H54 (cell line): ENCODE measurements at places on chromosomes 1 and 21.

DNA sequence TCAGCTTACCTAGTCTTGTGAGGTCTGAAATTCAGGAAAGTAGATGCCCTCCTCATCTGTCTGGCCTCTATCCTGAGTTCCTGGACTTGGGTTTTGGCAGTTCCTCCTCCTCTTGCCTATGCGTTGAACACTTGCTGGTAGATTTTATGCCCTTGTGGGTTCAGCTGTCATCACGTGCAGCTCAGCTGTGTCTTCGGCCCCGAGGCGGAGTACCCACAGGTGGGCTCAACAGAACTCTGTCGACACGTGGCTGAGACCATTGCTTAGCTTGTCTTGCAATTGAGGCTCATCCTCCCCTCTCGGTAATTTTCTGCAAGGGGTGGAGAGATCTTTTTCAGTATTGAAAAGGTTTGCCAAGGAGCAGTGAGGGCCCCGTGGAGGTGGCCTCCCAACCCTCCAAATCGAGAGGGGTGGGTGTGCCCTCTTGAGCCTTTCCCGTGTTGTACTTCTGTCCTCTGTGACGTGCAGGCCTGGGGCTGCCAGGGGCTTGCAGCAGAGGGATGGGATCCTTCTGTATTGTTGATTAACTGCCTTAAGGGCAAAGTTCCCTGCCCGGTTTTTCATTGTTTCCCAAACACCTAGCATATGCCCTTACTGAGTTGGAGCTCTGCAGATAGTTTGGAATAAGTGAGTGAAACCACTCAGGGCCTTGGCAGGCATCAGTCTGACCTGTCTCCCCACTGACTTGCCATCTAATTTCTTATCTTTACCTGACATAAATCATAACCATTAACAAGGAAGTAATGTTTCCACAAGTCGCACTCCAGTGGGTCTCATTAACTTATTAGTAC lies 2.9 kb downstream of the CENPS start:
- DNase-seq, result no peak

DNA sequence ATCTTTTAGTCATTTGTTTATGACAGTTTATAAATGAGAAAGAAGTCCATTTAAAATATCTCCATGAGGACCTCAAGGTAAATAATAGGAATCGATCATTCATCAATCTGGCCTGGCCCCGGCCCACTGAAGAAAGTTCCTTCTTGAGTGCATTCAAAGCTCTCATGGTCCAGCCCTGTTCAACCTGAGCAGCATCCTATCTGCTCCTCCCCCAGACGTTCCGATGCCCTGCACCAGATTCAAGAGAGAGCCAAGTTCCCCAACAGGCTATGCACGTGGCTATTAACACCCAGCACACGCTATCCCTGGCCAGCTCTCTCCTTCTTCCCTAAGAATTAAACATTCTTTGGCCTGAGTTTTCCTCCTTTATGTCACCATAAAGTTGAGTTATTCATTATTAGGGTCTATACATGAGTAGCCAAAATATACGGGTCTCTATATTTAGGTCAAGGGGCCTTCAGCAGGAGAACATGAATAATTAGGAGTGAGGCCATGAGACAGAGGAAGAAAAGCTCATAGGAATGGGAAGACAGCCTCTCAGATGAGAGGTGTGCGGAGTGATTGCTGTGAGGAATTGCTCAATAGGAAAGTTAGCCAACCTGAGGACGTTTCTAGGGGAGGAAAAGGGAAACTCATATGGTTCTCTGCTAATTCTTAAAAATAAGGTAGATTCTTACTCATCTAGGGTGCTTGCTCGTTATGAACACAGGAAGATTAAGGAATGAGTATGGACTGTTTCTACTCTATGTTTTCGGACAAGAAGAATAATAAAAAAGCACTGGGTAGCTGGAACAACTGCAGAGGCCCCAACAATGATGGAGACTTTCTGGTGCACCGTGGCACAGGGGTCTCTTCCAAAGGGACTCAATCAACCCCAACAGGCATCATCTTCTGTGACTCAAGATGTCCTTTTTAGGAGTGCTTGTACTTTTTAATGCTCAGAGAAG lies 23.6 kb downstream of the RUNX1 start:
- no peak for DNase-seq

DNA sequence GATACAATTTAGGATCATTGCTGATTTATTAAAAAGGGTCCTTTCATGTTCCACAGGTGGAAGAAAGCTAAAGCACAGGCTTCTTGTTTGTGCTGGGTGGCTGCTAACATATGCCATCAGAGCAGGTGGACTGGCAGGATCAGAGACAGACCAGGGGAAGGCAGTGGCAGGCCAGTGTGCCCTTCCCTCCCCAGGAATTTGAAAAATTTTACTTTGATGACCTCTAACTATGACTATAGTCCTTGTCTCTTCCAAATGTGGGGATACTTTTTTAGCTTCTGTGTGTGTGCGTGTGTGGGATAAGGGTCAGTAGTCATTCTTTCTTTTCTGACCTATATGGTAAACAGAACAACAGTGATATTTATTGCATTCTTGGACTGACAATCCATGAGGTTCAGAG lies 49.9 kb downstream of the LHX9 start:
- peak; percentile 5 for DNase-seq

- DNase-seq, result no peak
Measured at GRCh38 chr1:201511396-201511940, 4.5 kb upstream of the CSRP1 start.

GRCh38 chr1:56958526-56958925 lies 7.3 kb downstream of the C8B start:
- DNase-seq, result no peak

DNA sequence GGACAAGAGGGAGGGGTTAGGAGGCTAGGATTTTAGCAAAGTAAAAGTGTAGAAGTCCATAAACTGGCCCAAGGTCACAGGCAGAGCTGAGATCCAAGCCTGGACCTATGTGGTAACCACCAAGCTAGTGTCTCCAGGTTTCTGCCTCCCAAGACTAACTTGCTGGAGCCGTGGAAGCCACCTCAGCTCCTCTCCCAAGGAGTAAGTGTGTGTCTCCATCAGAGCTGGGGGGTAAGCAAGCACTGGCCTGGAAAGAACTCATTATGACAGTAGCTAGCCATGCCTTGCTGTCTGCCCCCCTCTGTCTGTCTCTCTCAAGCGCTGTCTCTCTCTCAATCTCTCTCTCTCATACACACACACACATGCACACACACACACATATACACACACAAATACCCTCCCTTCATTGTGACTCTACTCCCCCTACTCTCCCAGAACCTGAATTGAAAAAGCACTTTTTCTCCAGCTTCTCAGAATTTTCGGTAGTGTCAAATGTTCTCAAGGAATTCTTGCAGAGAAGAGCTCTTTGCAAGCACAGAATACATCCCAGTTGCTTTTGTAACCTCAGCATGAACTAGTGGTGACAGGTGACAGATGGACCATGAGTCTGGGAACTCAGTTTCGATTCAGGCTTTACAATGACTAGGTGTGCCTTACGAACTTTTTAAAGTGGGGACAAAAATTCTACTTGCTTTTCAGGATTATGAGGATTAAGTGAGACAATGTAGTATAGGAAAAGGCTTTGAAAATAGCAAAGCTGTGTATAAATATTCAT lies 238.0 kb upstream of the FGGY start:
- no peak for DNase-seq

- DNase-seq, result no peak
Measured at GRCh38 chr1:111015222-111015621, 51.5 kb upstream of the LRIF1 start.

DNA sequence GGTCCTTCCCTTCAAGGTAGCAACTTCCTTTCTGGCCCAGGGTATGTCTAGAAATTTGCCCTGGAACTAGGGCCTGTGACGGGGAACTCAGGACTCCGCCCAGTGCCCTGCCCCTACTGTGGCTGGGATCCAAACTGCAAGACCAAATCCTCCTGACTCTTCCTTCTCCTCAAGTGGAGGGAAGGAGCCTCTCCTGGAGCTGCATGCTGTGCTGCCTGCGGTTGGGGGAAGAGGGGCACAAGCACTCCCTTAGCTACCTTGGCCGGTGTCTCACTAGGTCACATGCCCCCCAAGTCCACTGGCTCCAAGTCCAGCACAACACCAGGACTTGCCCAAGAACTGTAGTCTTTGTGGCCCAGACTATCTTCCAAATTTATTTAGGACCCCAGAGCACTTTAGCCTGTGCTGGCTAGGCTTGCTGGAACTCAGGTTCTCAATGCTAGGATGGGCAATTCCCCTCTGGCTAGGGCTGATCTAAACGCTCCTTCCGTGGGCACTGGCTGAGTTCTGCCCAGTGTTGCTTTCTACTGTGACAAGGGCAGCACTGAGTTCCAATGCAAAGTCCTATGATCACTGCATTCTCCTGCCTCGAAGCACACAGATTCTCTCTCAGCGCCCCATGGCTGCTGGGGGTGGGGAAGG lies 12.2 kb downstream of the ADSS2 start:
- no peak for DNase-seq

GRCh38 chr21:37195059-37195458 lies 72.1 kb downstream of the VPS26C start:
- DNase-seq, result no peak

DNA sequence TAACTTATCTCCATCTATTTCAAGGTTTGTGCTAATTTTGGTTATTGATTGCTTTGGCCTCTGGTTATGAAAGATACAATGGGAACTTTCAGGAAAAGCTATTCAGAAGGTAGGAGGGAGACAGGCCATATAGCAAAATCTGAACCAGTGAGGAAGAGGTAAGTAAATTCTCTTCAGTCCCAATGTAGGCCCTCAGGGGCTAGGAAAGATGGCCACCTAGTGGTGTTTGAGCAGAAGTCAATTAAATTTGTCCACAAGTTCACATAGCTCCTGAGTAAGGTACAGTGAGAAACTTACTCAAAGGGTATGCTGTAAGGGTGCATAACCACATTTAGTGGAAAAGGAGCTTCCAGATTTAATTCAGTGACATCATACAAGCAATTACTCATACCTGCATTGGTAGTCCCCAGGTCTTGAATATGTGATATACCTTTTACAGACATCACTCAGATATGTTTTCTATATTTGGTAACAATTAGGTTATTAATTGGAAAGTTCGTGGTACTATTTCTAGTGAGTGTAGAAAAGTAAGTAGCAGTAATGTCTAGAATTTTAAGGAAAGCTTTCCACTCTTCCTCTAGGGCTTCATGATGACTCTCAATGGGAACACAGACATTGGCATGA lies 21.4 kb upstream of the FMO1 start:
- DNase-seq, result no peak

GRCh38 chr1:229142471-229142870 lies 128.4 kb upstream of the RAB4A start:
- no peak for DNase-seq

DNA sequence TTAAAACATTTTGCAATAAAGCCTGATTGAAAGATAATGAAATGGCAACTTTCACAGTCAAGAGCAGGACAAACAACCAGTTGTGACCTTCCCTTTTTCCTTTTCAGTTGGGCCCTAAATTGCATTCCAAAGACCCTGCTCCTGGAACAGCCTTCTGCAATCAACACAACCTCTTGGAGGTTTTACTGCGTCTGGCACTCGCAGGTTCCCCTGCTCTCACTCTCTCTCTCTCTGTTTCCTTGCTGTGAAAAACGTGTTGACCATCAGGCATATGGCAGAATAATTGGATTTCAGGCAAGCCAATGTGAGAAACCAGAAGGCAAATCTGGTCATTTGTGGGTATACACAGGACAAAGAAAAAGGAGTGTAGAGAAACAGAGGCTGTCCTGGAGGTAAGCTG lies 23.2 kb downstream of the SLC44A5 start:
- no peak for DNase-seq

DNA sequence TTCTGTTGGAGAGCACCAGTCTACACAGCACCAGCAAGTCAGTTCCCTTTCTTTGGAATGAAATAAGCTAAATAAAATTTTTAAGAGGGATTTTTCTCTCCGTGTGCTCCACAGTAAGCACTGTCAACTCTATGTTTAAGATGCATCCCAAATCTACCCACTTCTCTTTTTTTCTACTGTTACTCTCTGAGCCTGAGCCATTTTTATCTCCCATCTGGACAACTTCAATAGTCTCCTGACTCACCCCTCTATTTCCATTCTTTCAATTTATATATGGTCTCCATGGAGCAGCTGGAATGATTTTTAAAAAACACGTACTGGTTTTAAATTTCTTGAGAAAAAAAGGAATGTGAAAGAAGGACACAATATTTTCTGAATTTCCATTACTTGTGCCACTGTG lies 24.7 kb upstream of the CCT8 start:
- no peak for DNase-seq

DNA sequence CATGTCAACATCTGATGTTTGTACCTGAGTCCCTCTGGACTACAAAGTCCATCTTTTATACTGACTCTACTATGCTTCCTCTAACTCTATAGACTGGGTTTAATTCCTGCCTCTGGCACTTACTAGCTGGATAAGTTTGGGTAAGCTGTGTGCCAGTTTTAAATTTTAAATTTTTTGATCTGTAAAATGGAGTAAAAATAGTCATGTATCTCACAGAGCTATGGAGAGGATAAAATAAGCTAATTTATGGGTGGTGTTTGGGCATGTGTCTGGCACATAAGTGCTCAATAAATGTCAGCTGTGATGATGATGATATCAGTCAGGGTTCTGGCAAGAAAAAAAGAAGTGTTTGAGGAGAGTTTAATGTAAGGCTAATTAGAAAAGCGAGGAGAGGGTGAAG lies 139.2 kb upstream of the C1orf21 start:
- no peak for DNase-seq

DNA sequence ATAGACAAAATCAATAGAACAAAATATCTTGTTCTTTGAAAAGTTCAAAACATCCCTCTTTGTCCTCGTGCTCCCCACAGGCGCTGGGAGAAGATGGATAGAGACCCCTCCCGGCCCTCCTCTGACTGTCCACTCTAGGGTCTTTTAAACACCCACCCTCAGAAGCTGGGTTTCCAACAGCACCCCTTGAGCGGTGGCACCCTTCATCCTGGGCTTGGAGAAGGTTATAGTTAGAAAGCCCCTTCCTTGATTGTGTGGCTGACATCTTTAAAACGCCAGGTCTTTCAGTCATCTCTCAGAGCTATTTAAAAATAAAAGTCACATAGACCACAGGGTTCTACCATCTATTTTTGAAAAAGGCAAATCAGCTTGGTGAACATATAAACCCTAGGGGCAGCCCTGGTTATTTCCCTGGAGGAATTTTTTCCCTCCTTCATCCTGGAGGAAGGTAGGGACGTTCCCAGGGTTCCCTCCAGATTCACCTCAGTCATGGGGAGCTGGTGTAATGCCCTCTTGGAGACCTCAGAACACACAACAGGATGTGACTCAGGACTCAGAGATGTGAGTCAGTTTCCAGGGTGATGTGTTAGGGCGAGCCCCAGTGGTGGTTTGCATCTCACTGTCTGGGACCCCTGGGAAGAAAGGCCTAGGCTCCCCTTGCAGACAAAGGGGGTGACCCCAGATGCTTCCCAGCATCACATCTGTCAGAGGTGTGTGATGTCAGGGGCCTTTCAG lies 138.5 kb downstream of the CLIC6 start:
- DNase-seq, result peak; percentile 89

GRCh38 chr1:9767964-9768668 lies 55.6 kb downstream of the CLSTN1 start:
- no peak for DNase-seq

- DNase-seq, result no peak
Measured at GRCh38 chr1:84701376-84701775, 11.1 kb upstream of the SSX2IP start.

- DNase-seq, result no peak
Measured at GRCh38 chr1:226510453-226510852, 38.1 kb upstream of the STUM start.
